ENCODE measurements at places on chromosomes 6 and 20. TPM values are rescaled to one million over a fixed set of nuclear protein-coding genes. Genes with fewer than 3 reads are reported as not detected.

- DNase-seq: no peak
Observed at GRCh38 chr6:128655978-128656498, 135.6 kb upstream of the PTPRK start.

DNA sequence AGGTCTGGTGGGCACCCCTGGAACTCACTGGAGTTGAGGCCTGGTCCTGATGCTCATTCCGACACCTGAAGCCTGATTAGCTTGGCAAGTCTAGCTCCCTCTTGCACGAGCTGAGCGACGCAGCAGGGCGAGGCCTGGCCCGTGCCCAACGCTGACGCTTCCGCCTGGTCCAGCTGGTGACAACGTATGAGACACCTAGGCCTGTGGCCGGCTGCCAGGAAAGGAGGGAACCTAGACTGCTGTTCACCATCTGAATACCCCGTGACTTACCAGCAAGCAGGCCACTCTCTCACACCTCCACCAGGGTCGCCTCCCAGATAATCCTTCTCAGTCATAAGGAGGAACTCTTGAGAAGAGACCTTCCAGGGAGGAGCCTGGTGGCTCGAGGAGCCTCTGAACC lies 24.5 kb downstream of the YTHDF1 start:
- no peak for DNase-seq

GABRR1 gene
- total RNA-seq: not detected

GRCh38 chr6:16670617-16671051 lies 90.6 kb downstream of the ATXN1 start:
- DNase-seq: no peak

WFDC10B gene
- total RNA-seq: not detected

SLC17A9 gene
- total RNA-seq: 1.4 TPM

DNA sequence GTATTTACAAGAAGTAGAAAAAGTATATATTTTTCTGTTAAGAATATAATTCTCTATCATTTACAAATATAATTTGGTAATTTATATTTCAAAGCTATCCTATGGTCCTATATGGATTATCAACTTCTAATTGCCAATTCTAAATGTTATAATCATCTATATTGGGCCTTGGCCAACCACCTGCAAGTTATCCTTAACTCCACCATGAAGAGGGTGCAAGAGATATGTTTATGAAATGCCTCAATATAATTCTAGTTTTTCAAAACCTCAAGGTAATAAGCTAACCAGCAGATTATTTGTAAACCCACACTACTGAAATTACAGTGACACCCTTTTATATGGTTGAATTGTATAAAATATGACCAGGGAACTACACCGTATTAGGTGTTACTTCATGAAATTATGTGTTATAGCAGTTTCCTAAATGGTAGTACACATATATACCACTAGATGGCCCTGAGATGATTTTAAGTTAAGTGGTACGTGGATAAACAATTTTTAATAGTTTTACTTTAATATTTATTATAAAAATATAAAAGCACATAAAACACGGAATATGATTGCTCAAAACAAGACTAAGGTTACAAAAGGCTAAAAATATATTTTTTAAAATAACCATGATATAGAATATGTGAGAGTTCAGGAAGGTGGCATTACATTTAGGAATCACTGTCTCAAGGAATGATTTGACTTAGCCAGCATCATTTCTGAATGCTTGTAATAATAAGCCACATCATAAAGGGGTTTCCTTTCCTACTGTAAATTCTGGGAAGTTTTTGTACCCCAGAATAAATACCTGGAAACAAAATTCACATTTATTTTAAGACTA lies 9.8 kb upstream of the PNISR start:
- no peak for DNase-seq

SNX9 gene
- 18.1 TPM for total RNA-seq

GRCh38 chr6:160337301-160337700 lies 10.9 kb upstream of the SLC22A3 start:
- DNase-seq: no peak

MLN gene
- total RNA-seq: not detected

KIF25 gene
- 0.72 TPM for total RNA-seq

DNA sequence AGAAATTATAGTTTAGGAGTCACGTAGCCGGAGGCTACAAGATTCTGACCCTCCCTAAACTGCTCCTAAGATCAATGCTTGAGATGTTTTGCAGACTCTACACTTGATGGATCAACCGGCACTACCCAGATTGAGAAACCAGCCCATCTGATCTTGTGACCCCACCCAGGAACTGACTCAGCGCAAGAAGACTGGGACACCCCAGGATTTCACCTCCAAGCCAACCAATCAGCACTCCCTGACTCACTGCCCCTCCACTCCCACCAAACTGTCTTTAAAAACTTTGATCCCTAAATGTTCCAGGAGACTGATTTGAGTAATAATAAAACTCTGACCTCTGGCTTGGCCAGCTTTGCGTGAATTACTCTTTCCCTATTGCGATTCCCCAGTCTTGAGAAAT lies 99.8 kb downstream of the OPRM1 start:
- no peak for DNase-seq

THEMIS gene
- total RNA-seq: not detected

DNA sequence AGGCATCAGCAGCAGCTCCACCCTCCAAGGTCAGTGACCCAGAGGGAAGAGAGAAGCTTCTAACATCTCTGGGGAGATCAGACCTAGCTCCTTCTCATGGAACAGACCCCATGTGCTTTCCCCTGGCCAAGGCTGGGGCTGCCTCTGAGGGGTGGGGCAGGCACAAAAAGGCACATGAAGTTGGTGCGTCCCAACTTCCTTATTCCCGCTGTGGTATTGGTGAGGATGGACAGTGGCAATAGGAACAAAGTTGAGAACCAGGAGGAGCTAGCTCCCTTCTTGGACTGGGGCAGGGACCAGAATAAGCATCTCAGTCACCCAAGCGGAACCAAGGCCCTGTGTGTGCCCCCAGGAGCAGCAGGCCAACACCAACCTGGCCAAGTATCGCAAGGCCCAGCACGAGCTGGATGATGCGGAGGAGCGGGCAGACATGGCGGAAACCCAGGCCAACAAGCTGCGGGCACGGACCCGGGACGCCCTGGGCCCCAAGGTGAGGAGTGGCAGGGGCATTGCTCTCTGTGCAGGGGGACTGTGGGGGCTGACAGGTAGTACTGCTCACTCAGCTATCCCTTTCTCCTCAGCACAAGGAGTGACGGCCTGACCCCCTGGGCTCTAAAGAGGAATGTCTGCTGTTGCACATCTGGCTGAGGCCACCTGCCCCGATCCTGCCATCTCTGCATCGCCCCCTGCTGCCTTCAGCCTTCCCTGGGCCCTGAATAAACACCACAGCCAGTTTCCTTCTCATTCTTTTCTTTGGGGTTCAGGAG lies 46.1 kb downstream of the MYH7B start:
- no peak for DNase-seq

IFT52 gene
- total RNA-seq: 57.6 TPM

GRCh38 chr6:14701946-14702345 lies 543.9 kb upstream of the JARID2 start:
- no peak for DNase-seq

- no peak for DNase-seq
Observed at GRCh38 chr6:123404975-123405374, 231.8 kb downstream of the TRDN start.

DNA sequence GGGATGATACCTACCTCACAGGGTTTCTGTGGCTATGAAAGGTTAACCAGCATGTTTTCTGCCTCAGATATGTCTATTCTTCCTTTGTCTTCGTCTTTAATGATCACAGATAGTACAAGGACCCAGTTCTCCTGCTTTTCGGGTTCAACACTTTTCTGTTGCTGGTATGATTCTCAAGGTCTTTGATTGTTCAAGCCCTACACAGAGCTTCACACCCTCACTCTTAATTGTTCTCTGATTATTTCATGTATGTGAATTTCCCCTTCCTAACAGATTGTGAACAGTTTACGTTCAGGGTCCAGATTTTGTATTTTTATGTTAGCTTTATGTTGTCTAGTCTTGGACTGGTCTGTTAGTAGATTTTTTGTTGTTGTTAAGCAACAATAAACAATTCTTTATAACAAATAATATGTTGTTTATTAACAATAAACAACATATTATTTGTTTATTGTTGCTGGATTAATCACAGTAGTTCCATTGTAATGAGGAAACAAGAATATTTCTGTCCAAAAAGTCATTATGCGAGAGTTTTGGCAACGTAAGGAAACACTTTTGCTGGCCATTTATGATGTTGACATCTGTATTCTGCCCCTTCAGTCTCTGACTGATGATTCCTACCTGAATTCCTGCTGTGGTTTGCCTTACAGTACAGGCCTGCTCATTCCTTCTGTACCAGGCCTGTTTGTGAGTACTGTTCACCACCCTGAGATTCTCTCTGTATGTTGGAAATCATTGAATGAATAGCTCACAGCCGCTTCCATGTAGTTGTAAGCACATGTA lies 27.2 kb upstream of the TULP4 start:
- no peak for DNase-seq

GRCh38 chr6:113331021-113331420 lies 526.1 kb upstream of the MARCKS start:
- no peak for DNase-seq

- DNase-seq: no peak
Observed at GRCh38 chr20:62025832-62026563, 39.7 kb downstream of the TAF4 start.

BMP5 gene
- total RNA-seq: 2.4 TPM

- no peak for DNase-seq
Observed at GRCh38 chr6:105824732-105825131, 261.4 kb upstream of the PRDM1 start.

DNA sequence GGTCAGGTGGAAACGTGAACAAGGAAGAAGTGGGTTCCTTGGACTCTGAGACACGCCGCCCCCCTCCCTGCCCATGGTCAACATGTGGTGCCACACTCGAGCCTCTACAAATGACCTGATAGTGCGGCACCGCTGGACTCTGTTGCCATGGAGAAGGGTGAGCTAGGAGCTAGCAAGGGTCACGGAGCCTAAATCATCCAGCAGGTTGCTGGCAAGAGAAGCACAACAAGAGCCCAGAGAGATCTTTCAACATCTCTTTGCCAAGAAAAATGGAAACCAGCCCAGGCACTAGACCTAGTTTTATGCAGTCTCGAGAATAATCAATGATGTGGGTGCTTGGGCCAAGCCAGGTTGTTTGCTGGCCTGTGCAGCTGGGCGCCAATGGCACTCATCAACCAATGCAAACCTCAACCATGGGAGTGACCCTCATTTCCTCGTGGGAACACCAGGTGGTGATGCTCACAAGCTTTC lies 69.5 kb downstream of the NOL4L start:
- DNase-seq: no peak

GRCh38 chr6:153668758-153669157 lies 370.3 kb upstream of the OPRM1 start:
- DNase-seq: no peak

HLA-DOB gene
- total RNA-seq: 0.28 TPM

NKAIN2 gene
- total RNA-seq: 0.36 TPM

GRCh38 chr6:42400061-42400760 lies 51.5 kb downstream of the TRERF1 start:
- DNase-seq: no peak

GRCh38 chr20:47686545-47686944 lies 98.7 kb downstream of the SULF2 start:
- no peak for DNase-seq

DNA sequence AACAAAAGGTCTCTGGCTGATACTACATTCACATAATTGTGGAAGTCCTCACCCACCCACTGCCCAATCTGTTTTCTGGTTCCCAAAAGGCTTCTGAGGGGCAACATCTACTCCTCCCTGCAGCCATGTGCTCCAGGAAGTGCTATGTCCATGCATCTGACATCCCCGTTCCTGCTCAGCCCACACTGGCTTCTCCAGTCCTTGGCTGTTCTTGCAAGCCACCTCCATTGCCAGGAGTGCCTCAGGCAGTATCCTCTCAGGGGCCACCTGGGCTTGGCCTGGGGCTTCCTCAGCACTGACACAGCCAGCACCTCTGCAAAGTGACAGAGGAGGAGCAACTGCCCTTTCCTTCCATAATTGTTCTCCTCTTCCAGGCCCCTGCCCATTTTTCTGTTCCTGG lies 18.3 kb downstream of the ARHGAP18 start:
- no peak for DNase-seq

DNA sequence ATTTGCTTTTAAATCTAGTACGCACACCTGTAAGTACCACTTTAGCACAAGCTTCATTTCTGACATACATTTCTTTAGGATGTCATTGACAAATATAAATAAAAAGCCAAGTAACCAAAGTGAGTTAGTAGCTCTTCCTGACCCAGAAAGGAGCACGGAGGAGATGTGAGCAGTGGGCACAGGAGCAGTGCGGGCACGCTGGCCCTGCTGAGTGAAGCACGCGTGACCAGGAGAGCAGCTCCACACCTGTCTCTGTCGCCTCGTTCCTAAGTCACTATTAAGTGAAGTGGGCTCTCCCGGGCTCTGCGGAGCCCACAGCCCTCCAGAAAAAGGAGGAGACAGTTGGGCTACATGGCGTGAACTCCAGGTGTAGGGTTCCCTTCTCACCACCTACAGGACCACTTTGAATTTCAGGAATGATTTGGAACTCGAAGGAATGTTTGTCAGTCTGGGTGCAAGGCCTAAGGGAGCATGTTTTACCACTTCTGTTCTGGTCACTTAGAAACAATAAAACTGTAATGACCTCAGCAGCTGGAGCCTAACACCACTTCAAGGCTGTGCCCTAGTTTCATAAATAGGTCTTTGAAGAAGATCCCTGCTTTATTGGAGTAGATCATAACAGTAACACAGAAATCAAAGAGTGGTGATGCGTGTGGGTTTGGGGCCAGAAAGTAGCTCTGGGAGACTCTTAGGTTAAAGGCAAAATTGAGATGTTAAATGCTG lies 95.9 kb downstream of the FAM120B start:
- DNase-seq: no peak

DNA sequence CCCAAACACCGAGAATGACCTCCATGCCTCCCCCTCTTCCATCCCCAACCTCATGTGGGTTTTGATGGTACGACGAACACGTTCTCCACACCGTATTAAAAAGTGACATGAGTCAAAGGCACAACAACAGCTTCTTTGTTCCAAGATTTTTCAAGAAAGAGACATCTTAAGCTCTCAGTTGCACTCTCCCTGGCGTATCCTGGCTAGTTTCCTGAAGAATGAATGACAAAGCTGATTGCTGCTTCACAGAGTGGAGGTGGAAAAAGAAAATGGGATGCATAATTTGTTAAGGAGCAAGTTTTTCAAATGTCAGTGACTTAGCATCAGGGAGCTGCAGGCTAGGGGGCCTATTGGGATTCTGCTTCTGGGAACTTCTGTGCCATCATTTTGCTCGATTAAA lies 95.5 kb downstream of the STK35 start:
- DNase-seq: no peak

GRCh38 chr6:17103715-17104114 lies 1.9 kb downstream of the STMND1 start:
- DNase-seq: no peak

OR2B6 gene
- total RNA-seq: not detected

GRCh38 chr20:41032271-41032670 lies 3.6 kb downstream of the TOP1 start:
- no peak for DNase-seq

ATP6V1G2 gene
- 3.3 TPM for total RNA-seq

- DNase-seq: no peak
Observed at GRCh38 chr20:33790566-33790965, 20.6 kb upstream of the CHMP4B start.

GRCh38 chr6:154359161-154359574 lies 2.6 kb upstream of the IPCEF1 start:
- no peak for DNase-seq

- no peak for DNase-seq
Observed at GRCh38 chr20:37649676-37650370, 44.0 kb upstream of the CTNNBL1 start.
